Stimulated activated CD4-positive, alpha-beta T cell treated with anti-CD3 and anti-CD28 coated beads, Interleukin-12 subunit alpha, Interleukin-12 subunit beta, amount 100 ng/mL, for 24 hours (primary cell): ENCODE measurements at places on chromosomes 16 and 17.

DNA sequence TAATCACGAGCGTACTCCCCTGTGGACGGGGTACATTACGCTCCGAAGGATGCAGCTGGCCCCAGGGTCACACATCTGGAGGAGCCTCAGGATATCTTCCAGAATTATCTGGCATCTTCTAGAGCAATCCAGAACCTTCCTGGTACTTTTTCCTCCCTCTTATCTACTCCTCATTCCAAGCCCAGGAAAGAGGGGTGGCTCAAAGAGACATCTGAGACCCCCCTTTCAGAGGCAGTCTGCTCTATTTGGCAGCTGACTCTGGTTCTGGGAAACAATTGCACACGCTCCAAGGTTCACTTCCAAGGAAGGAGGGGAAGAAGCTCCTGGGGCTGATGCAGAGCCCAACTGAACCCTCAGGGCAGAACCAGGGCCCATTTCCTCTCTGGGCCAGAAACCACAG lies 14.9 kb downstream of the RBFOX3 start:
- no peak for DNase-seq

DNA sequence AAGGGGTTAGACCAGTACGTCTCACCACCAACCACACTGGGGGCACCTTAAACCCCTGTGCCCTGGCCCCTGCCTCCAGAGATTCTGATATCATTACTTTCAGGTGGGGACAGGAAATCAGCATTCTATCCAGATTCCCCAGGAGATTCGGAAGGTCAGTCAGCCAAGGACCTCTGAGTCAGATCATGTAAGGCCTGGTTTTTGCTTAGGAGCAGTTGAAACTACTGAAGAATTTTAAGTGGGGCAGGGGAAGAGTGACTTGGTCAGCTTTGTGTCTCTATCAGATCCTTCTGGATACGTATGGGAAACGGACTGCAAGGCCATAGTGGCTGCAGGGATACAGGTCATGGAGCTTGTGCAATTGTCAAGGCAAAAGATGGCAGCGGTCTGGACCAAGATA lies 9.0 kb downstream of the EMP2 start:
- no peak for DNase-seq

DNA sequence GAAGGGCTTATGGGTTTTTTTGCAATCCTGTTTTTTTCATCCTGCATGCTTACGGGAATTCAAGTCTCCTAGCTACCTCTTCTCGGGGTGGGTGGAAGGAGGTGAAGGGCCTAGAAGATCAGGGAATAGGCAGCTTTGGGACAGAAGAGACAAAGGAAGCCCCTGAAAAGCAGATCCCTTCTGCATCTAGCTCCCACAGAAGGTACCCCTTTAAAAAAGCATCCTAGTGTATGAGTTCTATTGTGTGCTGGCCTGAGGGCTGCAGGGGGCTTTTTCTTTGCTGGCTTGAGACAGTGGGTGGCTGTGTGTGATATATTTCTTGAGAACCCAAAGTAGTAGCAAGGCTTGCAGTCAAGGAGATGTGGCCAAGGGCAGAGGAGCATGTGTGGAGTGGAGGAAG lies 330.5 kb downstream of the MAF start:
- DNase-seq = no peak

GRCh38 chr17:73820686-73821448 lies 176.6 kb upstream of the SDK2 start:
- no peak for DNase-seq

GRCh38 chr16:22623351-22623781 lies 112.7 kb downstream of the NPIPB5 start:
- no peak for DNase-seq

DNA sequence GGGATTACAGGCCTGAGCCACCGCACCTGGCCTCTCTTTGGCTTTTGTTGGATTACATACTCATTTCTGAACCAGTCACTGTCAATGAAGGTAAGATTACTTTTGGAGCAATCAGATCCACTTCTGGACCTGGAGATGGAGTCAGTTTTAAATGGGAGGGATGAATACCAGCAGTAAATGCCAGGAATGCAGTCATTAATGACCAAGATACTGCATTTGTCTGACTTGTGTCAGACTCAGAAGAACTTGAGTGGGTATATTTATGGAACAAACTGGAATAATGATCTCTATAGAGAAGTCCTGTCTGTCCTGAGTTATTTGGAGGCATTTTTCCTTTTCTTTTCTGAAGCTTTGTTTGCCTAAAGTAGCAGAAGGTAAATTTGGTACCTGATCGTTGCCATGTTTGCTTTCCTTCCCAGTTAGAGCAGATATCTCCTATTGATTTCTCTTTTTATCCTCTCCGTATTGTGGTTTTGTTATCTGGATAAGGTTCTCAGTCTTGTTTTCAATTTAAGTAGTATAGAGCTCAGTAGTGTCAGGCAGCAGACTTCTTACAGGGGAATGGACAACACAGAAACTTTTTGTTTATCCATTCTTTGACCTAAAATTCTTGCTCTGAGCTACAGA lies 10.7 kb downstream of the NLK start:
- no peak for DNase-seq

DNA sequence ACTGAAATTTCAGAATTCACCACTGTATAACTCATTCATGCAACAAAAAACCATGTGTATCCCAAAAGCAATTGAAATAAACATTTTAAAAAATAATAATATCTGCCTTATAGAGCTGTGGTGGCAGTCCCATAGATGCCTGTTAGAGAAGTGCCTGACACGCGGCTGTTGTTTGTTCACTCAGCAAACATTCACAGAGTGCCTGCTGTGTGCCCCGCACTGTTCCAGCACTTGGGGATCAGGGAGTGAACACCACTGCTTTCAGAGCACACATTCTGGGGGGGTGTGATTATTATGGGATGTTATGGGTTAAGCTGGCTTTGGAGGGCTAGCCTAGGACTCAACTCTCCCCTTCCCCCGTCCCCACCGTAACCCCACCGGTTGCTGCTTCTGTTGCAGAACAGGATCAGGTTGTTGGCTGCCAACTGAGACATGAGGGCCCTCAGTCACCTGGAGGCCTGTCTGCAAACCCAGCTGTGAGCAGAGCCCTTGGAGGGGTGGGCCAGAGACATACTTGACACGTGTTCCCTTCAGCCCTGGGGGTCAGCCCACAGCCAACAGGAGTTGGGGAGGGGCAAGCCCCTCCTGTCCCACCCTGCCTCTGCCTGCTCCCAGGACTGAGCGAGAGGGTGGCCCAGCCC lies 103.3 kb upstream of the CIBAR2 start:
- DNase-seq = no peak
